ENCODE measurements at places on chromosomes 6 and 20.

DNA sequence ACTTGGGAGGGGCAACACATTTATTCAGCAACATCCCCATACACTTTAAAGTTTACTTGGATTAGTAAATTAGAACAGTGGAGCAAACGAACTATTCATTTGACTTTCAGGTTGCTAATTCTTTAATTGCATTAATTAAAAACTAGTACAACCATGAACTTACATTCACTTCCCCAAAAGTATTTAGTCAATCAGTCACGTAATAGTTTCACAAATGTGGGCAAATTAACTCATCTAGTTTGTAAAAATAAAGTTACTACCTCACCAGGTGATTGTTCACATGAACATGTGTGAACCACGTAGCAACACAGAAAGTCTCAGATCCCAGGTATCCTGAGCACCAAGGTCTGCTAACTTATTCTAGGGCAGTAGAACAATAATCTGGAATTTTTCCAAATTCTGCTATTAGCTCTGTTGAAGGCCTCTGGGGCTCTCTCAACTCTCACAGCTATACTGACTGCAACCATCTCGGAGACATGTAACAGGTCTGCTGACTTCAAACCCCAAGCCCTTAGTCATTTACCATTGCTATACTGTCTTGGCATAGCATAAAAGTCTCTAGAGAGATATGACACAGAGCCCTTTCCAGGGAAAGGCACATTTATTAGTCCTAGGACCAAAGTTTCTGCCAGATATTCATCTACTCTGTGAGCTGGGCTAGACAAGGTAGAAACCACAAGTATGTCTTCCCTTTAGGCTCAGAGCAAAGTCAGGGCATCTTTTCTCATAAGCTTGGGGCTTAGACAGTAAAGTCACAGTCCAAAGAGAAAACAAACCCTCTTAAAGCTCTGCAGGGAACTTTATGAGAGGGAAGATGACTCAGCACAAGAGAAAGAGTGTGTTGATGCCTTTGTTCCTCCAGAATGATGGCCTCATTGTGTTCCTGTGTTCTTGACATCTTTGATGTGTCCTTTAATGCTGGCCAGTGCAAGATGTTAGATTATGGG, 50.9 kb upstream of the CCDC28A start:
- DNase-seq = peak; percentile 31

GRCh38 chr6:16850681-16851026, 89.4 kb upstream of the ATXN1 start:
- no peak for DNase-seq

DNA sequence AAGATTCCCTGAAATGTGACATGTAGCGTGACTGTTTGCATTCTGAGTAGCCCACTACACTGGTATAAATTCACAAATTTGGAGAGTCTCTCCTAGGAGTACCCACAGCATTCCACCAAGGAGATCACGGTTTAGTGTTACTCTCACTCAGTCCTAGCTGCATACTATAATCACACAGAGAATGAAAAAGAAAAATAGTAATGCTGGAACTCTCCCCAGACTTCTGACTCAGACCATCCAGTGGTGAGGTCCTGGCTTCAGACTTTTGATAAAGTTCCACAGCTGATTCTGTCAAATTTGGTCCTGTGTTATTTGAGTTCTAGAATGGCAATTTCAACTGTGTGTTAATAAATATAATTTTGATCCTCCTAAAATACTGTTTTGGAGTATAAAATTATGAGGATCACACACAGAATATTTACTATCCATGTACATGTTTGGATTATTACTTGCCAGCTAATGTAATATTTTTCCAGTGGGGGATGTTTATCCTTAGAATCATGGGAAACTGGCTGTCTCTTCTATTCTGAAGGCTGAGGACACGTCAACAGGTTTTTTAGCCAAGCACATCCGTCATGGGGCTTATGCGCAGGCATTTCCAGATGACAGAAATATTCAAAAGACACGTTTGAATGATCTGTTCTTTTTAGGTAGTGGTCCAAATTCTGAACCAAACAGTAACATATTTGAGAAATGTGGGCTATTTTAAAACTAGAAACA, 5.1 kb upstream of the KIAA0408 start:
- no peak for DNase-seq

- DNase-seq = no peak
Observed at GRCh38 chr6:13883966-13884365, 40.8 kb upstream of the RNF182 start.

DNA sequence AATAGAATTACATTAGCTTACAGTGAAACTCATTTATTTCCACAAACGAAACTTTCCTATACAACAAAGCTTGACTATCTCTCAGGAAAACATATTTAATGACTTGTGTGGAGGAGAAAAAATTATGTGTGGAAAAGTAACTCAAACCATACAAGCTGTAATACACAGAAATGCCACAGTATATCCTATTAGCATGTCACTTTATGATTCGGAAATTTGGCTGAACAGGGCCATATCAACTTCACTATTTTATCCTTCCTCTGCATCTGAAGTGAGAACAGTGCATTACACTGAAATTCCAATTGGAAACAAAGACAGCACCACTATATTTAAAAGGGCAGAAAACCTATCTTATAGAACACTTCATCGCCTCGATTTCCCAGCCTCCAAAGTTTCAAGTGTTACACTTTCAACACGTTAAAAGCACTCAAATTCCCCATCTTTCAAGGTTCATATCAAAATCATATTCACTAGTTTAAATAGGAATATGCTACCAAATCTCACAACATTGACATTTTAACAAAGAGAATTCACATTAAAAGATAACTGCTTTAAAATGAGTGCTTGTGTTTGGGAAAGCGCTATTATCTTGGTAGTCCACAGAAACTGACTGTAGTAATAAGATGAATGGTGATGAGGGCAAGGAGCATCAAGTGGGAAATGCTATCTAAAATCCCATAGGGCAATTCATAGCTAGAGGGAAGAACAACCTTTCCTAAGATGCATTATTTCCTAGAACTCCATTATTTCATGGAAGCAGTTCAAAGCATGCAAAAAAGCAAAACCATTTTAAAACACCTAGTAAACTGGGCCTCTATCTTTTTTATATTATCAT, 1.8 kb downstream of the REV3L start:
- no peak for DNase-seq

DNA sequence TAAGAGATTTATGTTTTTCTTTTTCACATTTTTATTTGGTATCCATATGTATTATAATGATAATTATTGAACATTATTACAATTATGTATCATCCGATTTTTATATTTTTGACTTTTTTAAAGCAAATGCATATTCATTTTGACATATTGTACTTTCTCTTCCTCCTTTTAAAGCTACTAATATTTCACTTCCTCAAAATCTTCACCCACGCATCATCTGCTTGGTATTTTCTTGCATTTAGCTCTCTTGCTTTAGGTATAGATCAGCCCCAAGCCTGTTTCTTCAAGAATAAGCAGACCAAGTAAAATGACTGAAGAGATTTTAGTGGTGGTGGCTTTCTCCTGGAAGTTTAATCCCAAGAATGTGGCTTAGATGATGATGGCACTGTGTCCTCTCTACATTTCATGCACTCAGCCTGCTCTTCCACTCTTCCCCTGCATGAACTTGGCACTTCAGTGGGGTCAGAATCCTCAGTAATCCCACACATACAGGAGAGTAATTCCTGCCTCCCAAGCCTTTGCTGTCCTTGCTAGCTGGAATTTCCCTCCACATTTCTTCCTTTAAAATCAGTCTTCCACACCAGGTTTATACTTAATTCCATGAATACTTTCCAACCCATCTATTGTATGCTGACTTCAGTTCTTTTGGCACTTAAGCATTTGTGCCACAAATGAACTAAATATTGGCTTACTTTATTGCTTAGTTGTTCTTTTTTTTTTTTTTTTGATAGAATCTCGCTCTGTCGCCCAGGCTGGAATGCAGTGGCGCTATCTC, 8.2 kb downstream of the NCOA7 start:
- DNase-seq = no peak

DNA sequence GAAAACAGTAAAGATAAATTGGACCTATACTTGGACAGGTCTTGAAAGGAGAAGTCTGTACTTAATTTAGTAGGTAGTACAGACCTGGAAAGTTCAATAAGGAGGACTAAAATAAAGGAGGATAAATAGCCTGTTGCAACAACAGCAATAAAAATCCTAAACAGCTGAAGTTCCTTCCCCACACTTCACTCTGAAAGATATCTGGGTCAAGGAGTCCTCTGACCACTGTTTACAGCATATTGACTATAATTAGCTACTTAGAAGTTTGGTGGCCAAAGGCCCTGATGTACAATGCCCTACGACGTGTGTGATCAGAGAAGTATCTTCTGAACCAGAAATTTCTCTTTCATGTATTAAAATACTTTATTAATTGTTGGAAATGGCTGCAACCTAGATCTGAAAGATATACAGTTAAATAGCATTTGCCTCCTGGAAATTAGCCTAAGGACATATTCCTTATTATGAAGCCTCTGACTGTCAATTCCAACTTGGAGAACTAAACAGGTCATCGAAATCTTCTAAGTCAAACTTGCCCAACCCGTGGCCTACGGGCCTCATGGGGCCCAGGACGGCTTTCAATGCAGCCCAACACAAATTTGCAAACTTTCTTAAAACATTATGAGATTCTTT, 82.8 kb downstream of the KIF13A start:
- DNase-seq = no peak

DNA sequence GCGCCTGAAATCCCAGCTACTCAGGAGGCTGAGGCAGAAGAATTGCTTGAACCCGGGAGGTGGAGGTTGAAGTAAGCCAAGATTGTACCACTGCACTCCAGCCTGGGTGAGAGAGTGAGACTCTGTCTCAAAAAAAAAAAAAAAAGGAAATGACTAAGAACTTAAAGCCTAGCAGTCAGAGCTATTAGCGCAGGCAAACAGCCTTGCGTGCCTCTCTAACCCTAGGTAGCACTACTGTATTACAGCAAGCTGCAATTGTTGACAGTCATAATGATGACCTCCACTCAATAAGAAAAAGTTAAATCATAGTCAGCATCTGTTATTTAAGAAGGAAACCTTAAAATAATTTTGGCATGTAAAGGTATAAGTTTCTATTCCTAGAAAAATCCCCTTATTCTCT, 14.4 kb downstream of the GSS start:
- no peak for DNase-seq

GRCh38 chr6:74979065-74979766, 226.6 kb downstream of the COL12A1 start:
- no peak for DNase-seq

DNA sequence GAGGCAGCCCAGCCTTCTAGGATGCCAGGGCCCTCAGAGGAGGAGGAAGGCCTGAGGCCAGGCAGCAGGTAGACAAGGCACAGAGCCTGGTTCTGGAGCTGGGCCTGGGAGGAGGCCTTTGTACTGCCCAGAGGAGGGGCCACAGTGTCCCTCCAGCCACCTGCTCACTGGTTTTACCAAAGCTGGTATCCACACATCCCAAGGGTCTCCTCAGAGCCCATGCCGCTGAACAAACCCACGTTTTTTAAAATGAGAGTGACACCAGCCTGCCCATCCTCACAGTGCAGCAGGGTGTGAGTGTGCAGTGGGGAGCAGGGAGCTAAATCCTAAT, 162.7 kb downstream of the LY86 start:
- no peak for DNase-seq

DNA sequence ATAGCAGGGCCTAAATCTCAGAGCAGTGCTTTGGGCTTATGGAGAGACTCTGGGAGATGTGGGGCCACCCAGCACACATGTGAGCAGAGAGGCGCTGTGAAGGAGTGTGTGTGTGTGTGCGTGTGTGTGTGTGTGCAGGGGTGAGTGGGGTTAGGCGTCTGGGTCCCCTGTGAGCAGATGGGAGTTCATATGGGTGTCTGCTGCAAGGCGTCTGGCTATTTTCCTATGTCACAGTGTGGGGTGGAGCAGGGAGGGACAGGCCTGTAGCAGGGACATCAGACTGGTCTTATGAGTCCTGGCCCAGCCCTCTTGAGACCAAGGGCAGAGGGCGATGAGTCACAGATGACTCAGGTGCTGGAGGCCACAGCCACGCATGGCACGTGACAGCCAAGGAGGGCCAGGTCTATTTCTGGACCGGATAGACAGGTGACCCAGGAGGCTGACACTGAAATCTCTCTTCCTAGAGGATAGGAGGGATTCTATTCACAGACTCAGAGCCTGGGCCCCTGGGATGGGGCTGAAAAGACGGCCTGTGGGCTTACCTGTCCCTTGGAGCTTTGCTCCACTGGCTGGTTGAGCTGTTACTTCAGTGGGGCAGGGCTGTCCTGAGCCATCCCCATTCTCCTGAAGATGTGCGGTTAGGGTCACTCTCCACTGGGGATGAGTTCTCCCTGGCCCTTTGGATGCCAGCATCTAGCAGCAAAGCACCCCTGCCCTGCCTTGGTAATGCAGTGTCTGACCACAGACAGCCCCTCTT, 28.9 kb downstream of the VEGFA start:
- peak; percentile 58 for DNase-seq

Data from kidney capillary endothelial cell (primary cell).